ENCODE measurements at places on chromosomes 16 and 17.
A peak's percentile ranks its signal among the peaks of the same experiment; 100 is the strongest.

DNA sequence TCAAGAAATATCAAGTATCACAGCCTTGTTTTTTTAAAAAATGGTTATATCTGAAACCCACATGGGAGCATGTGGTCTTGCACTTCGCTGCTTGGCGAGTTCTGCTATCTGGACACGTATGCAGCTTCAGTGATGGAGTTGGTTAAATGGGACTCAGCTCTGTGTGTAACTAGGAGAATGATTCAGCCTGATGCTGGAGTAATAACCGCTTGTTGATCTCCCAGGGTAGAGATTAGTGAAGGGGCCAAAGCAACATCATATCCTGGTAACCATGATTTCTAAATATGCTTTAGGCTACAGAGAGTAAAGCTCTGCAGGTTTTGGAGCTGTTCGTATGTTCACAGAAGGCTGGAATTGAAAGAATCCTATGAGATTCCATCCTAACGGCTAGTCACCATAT, 63.2 kb downstream of the IQCK start:
- no peak for DNase-seq

DNA sequence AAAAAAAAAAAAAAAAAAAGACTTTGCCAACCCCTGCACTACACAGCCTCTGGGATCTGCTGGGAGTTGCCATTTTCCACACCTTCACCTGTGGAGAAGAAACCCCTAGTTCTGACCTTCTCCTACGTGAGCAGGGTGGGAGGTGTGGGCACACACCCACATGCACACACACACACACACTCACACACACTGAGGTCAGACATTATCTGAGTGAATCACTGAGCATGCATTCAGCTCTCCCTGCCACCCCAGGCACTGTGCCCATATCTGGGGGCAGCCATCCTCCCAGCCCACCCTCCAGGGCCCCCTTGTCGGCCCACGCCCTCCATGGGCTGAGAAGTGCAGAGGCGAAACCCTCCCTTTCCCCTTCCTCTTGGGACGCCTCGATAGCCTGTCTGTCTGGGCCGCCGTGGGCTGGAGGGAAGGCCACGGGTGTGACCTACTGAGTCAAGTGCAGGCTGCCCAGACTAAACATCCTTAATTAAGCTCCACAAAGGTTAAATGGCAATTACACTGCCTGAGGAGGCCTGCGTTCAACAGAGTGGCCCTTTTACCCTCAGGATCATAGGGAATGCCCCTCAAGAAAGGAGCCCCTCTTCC, 143.8 kb downstream of the C16orf95 start:
- peak; percentile 23 for DNase-seq

- no peak for DNase-seq
Measured at GRCh38 chr16:23575834-23576233, 18.3 kb downstream of the UBFD1 start.

- DNase-seq, result peak; percentile 27
Measured at GRCh38 chr17:44830359-44831288, 537 bp upstream of the GJC1 start.

DNA sequence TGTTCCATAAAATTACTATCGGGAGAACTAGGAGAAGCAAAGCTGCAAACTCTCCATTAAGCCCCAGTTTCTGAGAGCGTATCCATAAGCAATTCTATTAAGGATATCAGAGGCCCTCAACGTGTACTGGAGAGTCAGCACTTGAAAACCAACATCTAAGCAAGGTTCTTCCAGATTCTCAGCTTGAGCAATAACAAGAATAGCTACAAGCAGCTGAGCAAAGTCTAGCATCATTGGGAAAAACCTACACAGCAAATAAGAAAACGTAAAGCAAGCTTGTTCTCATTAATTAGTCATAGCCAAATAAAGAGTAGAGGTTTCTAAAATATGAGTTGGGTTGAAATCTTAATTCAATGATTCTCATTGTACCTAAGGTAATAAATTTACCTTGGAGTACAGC, 26.9 kb upstream of the COX10 start:
- no peak for DNase-seq

DNA sequence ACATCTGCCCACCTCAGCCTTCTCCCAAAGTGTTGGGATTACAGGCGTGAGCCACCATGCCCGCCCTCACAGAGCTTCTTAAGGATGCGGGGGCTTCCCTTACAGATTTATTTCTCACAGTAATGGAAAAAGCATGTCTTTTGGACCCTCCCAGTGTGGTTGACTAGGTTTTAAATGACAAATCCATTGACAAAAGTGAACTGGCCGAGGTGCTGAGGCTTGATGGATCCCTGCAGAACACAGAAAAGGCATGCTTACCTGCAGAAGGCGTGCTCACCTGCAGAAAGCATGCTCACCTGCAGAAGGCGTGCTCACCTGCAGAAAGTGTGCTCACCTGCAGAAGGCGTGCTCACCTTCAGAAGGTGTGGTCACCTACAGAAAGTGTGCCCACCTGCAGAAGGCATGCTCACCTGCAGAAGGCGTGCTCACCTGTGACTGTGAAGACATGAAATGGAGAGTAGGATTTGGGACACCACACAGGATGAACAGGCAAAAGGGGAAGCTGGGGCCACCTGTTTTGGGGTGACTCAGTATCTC, 15.1 kb upstream of the BBS2 start:
- DNase-seq, result no peak

DNA sequence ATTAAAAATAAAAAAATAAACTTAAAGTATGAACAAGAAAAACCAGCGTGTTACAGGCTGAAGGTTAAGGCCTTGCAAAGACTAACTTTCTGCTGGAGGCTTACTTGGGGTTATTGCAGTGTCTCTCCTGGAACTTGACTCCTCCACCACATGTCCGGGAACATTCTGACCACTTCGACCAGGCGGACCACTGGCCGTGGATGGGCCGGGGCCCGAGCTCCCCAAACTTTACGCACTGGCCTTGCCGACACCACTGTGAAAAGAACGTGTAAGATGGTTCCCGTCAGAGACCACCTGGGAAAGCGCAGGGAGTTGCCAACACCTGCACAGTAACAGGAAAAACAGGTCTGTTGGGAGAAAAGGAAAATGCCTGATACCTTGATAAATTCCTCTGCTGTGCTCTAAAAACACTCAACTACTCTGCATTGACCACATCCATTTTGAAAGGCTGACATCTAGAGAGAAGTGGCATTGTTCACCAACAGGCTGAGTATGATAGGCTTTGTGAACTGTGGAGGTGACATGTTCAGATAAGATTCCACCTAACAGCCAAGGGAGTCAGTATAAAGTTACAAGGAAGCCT, 99.1 kb downstream of the ADAMTS18 start:
- DNase-seq, result no peak

DNA sequence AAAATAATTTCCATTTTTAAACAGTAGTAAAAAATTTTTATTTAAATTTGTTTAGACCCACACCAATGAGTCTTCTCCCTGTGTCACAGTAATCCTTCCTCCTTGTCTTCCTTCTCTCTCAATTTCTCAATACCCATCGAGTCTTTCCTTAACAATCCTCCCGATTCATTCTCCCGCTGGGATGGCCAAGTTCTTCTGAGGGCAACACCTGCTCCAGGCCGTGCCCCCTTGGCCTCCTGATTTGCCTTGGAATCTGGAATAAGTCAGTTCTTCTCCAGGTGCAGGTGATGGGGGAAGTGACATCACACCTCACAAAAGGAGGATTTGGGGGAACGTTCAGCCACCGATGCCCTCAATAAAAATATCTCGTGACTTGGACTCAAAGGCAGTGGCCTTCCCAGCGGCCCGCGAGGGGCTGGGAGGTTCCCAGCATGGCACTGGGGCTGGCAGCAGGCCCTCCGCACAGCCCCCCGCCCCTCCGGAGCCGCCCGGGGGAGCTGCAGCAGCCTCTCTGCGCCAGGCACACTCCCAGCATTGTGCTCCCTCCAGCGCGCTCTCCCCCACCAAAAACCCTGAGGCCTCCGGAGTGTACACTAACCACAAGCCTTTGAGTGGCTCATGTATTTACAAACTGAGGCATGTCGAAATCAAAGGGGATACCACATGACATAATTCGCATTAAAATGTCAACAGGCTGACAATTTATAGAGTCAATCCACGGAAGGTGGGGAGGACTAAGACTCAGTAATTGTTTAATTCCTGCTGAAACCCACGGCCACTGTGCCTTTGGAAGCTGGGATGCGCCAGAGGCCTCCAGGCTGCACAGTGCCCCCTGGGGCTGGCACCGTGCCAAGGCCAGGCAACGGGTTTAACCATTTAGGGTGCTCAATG, 120.5 kb downstream of the ZFHX3 start:
- DNase-seq, result no peak

DNA sequence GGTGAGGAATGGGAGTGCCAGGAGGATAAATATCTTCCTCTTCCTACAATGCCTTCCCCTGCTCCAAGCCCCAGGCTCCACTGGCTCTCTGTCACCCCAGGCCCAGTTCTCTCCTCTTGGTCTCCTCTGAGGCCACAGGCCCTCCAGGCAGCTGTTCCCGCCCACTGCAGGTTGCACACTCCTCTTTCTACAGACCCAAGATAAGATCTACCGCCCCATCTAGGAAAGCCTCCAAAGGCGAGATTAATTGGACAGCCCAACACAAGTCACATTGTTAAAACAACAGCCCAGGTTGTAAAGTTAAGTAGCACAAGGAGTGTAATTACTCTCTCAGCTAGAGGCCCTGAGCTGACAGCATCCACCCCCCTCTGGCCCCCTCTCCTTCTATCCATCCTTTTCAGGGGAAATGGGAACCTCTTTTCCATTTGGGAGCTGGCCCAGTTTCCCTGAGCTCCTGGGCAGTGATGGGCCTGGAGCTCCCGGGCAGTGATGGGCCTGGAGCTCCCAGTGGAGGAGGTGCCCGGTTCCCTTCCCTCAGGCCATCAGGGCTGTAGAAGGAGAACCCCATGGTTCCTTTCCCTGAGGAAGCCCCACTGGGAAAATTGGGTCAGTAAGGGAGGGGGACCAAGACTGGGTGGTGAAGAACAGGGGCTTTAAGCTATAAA, 7.3 kb downstream of the DLX4 start:
- no peak for DNase-seq

DNA sequence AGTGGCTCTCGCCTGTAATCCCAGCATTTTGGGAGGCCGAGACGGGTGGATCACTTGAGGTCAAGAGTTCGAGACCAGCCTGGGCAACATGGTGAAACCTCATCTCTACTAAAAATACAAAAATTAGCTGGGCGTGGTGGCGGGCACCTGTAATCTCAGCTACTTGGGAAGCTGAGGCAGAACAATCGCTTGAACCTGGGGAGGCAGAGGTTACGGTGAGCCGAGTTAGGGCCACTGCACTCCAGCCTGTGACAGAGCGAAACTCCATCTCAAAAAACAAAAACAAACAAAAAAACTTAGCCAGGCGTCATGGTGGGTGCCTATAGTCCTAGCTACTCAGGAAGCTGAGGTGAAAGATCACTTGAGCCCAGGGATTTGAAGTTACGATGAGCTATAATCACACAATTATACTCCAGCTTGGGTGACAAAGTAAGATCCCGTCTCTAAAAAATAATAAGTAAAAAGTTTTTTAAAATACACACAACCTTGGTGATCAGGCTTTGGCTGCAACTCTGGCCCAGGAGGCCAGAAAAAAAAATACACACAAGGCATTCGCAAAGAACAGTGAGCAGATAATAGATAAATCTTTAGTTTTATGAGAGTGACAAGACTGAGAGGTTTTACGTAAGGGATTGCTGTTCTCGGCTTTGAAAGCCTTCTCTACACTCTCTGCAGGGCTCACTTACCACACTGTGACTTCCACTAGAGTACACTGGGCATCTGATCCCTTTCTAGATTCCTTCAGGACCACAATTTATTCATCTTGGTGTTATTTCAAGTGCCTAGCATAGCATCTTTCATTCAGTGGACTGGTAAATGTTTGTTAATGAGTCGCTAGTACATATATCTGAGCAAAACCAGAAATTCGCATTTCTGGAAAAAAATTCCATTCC, 5.9 kb downstream of the GSPT1 start:
- DNase-seq, result no peak

DNA sequence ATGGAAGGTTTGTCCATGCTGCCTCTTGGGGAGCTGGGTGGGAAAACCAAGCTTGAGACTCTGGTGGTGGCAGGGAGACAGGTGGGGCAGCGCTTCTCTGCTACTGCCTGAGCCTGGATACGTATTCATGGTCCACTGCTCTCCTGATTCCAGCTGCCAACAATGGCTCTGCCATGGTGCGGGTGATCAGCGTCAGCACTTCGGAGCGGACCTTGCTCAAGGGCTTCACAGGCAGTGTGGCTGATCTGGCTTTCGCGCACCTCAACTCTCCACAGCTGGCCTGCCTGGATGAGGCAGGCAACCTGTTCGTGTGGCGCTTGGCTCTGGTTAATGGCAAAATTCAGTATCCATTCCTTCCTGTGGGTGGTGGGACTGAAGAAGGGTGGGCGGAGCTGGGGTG, 4.2 kb downstream of the EDC4 start:
- DNase-seq, result no peak

DNA sequence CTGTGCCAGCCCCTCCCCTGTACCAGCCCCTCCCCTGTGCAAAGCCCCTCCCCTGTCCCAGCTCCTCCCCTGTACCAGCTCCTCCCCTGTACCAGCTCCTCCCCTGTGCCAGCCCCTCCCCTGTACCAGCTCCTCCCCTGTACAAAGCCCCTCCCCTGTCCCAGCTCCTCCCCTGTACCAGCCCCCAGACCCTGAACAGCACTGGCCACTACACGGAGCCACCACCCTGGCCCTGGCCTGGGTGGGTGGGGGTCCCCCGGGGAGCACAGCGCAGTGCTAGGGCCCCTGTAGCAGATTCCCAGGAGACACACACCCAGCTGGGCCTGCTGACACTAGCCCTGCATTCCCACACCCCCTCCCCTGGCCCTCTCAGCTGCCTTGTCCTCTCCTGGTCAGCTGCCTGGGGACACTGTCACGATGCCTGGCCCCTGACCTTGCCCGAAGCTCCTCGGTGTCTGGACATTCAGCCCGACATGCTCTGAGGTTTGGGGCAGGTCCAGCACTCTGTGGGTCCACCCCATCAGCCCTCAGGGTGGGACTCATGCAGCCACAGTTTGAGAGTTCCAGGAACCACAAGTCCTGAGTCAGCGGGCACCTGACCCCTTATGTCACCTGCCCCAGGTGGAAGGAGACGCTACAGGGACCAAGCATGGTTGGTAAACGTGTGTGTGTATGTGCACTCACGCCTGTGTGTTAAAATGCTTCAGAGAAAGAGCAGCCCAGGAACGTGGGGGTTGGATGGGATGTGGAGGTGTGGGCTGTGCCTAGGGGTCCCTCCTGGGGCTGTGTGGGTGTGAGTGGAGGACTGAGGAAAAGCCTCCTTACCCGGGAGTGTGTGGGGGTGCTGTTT, 114.2 kb downstream of the METRNL start:
- peak; percentile 43 for DNase-seq
